ENCODE measurements at places on chromosomes 4 and X.

DNA sequence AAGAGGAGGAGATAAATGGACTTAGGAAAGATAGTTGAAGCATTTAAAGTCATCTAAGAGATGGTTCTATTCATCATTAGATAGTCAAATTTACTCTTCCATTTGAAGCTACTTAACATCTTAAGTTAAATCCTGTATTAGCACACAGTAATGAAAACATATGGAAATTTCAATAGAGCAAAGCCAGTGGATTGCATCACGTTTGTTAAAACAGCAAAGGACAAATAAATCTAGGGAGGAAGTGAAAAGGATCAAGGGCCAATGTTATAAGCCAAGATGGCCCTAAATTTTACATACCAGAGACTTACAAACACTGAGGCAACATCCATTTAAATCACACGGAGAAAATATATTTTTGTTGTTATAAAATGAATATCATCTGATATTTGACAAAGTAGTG, 602.8 kb downstream of the INPP4B start:
- no peak for DNase-seq

GRCh38 chr4:33085709-33086108, 2365.5 kb downstream of the PCDH7 start:
- DNase-seq: no peak

DNA sequence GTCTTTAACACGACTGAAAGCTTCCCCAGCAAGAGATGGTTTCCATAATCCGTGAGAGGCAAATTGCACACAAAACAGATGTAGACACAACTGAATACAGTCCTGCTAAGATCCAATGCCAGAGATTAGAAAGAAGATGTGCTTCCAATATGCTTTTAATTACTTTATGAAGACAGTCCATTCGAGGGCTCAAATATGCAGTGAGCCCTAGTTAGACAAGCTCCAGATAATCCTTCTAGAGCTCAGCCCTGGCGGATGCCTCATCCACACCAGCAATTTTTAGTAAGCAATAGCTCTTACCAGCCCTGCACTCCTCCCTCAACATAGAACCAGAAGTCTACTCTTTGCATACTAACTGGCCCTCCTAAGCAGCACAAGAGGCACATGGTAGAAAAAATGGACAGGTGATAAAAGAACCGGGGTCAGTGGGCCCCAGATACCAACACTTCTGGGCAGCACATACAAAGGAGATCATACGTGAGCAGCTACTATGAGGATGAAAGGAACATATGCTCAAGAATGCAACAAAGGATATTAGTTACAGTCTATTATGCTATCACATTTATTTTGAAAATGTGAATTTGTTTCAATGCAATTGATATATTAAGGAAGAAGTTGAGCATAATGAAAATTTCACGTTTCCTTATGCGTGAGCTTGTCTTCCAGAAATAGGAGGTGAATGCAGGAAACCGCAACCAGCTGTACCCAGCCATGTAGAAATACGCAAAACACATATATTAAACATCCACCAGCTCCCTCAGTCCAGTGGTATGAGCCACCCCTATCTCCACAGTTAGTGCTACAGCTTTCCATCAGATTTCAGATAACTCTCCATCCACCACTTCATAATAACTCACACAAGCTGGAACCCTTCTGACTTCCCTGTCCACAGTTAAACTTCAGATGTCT, 34.3 kb downstream of the GPC4 start:
- no peak for DNase-seq

GRCh38 chrX:87518504-87518903, 902 bp downstream of the KLHL4 start:
- DNase-seq: no peak

- no peak for DNase-seq
Observed at GRCh38 chr4:16765546-16765945, 132.9 kb downstream of the LDB2 start.

DNA sequence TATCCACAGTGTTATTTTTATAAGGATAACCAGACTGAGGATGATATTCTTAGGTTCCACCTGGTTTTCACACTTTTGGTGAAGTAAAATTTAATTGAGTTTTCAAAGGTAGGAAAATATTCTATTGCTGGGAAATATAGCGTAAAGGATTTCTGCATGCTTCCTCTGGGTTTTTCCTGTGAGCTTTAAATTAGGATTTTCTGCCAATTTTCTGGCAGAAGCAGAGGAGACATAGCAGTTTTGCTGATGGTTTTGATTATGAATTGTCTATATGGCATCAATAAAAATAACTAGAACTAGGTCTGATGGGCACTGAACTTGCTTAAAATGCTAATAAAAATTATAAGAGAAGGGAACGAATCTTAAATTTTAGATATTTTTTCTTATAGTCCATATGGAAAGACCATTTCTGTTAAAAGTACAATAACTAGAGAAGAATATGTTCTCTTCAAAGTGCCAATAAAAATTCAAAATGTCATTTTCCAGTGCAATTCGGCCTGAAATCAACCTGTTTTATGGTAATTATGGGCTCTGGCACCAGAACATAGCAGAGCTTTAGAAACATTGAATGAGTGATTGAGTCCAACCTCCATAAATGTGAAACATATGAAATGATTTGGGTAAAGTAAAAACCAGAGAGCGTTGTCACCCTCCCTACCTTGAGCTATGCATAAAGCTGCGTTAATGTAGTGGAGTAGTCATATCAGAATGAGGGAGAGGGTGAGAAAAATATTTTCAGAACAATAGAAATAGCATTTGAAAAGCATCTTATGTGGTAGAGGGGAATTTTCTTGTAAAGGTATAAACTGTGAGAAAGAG, 279.7 kb downstream of the SPRY1 start:
- DNase-seq: no peak

- DNase-seq: no peak
Observed at GRCh38 chr4:84568496-84568895, 14.4 kb upstream of the CDS1 start.

Data from CD4-positive, alpha-beta T cell treated with Interleukin-15 for 4 hours (primary cell).